Sigmoid colon (tissue), 7 donors: ENCODE measurements at places on chromosomes 2 and 18. TPM values are rescaled to one million over a fixed set of nuclear protein-coding genes. Genes with fewer than 3 reads are reported as not detected.

Gene EML6
- 1.9 TPM for total RNA-seq

Gene TLX2
- total RNA-seq = 2.5 TPM

Gene GKN1
- total RNA-seq = not detected

- H3K36me3 ChIP-seq = no peaks in the 10 kb centered on the region
- no peaks in the 10 kb centered on the region for H3K4me1 ChIP-seq
- H3K4me3 ChIP-seq = no peak overlapping the region
Measured at GRCh38 chr2:147623328-147623727, 221.5 kb upstream of the ACVR2A start.

GRCh38 chr2:108297436-108298141 lies 8.9 kb downstream of the SULT1C2 start:
- no peak overlapping the region for H3K27ac ChIP-seq
- H3K27me3 ChIP-seq = no peaks in the 10 kb centered on the region
- no peak for DNase-seq
- no peak overlapping the region for H3K4me3 ChIP-seq

GRCh38 chr18:63477200-63477599 lies 442 bp downstream of the SERPINB5 start:
- no peaks in the 10 kb centered on the region for H3K4me1 ChIP-seq
- no peak overlapping the region for H3K4me3 ChIP-seq
- no peaks in the 10 kb centered on the region for H3K36me3 ChIP-seq

Gene TCF23
- total RNA-seq = not detected

- H3K36me3 ChIP-seq = no peaks in the 10 kb centered on the region
- no peaks in the 10 kb centered on the region for H3K27me3 ChIP-seq
- no peak overlapping the region for H3K27ac ChIP-seq
- H3K4me1 ChIP-seq = peaks cover 10% of the 10 kb centered on the region
Measured at GRCh38 chr18:55559739-55560138, 28.3 kb downstream of the TCF4 start.

Gene MC4R
- not detected for total RNA-seq
